Smooth muscle cell of the brain vasculature (primary cell): ENCODE measurements at places on chromosomes 1 and 21.

DNA sequence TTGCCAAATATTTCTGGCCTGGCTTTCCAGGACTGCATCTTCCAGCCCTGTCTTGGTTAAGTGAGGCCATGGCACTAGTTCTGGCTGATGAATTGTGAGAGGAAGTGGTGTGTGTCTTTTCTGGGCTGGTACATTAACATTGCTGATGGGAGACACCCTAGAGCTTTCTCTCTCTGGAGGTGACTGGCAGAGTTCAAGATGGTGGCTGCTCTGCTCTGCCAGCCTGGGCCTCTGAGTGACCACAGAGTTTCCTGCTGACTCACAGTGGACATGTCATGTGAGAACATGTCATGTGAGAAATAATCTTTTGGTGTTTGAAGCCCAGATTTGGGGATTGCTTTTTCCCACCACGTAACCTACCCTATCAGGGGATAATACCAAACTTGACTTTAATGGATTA is 218.0 kb upstream of the KIAA0040 start:
- no peak for DNase-seq

DNA sequence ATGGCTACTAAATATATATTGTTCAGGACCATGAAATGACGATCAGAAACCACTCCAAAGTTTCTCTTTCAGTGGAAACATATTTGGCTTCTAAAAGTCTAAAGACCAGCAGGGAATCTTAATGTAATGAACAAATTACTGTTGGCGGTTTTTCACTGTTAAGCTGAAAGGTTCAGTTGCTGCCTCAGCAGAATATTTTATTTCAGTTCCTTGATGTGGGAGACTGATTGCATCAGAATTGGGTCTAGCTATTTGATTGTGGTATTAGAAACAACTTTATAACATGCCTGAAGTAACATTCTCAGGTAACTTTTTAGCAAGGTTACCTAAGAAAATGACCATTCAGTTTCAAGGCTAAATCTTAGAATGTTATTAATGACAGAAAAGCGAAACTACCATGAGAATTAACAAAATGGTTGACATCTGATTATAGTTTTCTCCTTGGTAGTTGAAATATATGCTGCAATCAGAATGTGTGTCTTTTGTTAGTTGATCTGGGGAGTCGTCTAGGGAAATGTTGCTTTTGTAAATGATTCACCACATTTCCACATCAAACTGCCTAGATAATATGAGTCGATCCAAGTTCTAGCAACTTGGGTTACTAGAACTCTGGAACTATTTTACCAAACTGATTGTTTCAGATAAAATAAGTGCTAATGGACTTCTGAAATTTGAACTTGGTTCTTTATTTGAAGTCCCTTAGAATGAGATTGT is 200.4 kb downstream of the HMCN1 start:
- DNase-seq: no peak

- no peak for DNase-seq
Measured at GRCh38 chr1:42788021-42788420, 3.2 kb downstream of the TMEM269 start.

GRCh38 chr1:52973841-52974240 is 46.8 kb downstream of the SCP2 start:
- DNase-seq: no peak

DNA sequence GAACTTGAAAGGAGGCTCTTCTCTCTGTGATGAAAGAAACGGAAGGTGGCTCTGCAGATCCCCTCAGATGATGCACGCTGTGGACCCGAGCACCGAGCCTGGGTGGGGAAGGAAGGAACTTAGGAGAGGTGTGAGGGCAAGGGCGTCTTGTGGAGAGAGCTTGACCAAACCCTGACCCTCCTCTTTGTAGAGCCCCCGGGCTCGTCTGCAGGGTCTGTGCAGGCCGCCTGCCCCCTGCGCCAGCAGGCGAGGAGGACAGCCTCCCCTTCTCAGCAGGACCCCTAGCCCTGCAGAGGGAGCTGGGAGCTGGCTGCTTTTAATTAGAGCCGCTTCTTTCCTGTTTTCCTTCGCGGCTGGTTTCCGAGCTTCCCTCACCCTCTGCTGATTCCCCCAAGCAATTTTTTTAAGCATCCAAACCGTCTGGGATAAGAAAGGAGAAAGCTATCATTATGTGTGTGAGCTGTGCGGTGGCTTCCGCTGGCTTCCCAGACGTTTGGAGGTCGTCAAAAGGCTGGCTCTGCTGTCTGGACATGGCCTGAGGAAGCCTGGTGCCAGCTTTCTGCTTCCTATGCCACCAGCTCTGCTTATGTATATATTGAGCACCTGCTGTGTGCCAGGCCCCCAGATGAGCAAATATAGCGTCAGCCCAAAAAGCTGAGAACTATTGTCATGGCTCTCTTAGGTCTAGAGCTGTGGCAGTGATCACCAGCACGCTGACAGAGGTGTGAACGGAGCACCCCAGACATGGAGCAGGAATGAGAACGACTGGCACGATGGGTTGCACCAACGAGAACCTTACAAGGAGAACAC is 160.2 kb upstream of the IRF2BP2 start:
- peak; percentile 74 for DNase-seq

DNA sequence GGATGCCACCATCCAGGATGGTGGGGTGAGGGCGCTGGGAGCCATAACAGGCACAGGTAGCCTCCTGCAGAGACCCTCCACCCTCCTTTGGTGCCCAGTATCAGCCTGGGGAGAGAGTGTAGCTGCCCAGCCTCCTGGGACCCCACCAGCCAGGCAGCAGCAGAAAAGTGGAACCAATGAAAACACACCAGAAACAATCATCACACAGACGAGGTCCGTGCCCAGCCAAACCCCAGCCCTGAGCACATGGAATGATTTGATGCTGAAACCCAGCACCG is 285.1 kb downstream of the PTPRU start:
- DNase-seq: no peak

DNA sequence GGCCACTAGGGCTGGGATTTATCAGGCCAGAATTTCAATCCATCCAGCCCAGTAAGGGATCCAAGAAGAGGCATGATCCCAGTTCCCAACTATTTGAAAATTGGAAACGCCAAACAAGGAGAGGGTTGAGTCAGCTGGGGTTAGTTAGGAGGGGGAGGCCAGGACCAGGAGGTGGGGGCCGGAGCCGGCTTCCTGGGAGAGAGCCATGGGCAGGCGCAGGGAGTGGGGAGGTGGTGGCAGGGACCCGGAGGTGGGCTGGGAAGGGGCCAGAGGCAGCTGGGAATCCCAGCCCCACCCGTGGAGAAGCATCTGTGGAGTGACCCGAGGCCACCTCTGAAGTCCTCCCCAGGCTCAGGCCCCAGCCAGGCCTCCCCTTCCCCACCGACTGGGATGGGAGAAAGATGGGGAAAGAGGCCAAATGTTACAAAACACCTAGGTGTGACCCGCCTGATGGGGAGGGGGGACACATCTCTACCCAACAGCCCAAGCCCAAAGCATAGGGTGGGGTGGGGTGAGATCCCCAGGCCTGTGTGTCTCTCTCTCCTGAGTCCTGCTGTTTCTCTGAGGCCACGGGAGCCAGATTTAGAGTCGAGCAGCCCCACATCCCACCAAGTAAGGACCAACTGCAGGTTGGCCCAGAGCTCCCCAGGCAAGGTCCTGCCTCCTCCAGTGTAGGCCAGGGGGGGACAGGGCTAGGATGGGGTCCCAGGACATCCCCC is 10.1 kb downstream of the HSPG2 start:
- DNase-seq: no peak

GRCh38 chr1:18657506-18658201 is 27.0 kb downstream of the PAX7 start:
- no peak for DNase-seq

DNA sequence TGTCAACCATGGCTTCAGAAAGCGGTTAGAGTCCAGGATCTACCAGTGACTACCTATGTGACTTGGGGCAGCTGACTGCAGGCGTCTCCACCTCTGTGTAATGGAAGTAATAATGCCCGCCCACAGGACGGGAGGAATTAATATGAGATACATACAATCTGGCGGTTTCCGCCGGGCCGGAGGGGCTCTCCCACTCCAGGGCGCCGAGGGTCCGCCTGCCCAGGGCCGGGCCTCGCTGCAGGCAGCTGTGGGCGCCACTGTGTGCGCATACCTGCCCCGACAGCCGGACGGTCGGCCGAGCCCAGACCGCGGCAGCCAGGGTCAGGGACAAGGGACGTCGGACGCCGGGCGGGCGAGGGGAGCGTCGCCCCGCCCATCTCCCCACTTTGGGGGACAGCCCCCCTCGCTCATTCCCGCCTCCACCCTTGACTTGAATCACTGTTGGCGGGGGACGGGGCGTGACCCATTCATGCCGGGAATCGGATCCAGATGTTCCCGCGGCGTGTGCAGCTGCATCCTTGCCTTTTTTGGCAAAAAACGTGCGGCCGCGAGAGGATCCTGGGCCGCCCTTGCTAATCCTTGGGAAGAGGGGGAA is 6.0 kb upstream of the SF3A3 start:
- peak; percentile 85 for DNase-seq

GRCh38 chr1:39727221-39727931 is 11.3 kb upstream of the PPIE start:
- no peak for DNase-seq

DNA sequence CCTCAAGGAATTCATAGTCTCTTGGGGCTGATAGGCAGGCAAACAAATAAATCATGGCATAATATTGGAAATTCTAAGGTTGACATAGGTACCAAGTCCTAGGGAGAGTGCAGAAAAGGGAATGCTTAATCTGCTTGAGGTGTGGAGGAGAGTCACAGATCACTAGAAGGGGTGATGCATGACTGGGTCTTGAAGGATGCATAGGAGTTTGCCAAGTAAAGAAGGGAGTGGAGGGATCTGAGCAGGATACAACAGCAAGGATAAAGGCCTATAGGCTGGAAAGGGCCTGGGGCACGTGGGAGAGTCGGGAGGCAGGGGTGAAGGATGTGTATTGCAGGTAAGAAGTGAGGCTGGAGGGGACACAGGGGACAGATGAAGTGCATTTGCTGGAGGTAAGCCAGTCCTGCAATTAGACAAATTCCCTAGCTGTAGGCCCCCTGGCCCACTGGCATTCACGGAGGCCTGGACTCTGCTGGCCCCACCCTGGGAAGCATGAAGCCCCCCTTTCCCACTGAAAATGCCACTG is 15.9 kb downstream of the IGSF21 start:
- DNase-seq: no peak

DNA sequence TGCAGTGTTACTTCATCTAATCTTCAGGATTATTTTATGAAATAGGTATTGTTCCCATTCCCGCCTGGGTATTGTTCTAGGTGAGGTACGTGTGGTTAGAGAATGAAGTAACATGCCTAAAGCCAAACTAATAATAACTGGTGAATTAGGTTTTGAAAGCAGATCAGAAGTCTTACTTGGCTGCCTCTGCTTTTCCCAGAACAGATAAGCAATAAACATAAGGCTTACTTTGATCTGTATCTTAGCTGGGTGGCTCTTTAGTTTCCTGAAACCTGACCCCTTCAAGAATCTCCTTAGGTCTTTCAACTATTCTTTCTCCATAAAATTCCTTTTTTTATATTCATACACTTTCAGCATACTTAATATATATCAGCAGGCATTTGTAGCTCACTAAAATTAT is 65.3 kb downstream of the VAV3 start:
- DNase-seq: no peak

DNA sequence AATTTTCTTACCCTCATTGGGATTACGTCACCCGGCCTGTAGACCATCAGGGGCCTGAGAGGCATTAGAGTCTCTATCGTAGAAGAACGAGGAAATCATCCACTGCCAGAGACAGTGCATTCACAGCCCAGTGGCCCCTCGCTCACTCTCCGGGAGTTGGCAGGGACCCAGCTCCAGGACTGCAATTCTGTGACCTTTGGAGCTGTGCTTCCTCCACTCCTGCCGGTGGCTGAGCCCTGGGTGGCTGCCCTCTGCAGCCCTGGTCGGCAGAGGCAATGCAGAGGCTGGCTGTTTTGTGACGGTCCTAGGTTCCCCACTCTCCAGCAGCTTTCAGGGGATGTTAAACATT is 12.7 kb downstream of the SLC37A1 start:
- DNase-seq: no peak

DNA sequence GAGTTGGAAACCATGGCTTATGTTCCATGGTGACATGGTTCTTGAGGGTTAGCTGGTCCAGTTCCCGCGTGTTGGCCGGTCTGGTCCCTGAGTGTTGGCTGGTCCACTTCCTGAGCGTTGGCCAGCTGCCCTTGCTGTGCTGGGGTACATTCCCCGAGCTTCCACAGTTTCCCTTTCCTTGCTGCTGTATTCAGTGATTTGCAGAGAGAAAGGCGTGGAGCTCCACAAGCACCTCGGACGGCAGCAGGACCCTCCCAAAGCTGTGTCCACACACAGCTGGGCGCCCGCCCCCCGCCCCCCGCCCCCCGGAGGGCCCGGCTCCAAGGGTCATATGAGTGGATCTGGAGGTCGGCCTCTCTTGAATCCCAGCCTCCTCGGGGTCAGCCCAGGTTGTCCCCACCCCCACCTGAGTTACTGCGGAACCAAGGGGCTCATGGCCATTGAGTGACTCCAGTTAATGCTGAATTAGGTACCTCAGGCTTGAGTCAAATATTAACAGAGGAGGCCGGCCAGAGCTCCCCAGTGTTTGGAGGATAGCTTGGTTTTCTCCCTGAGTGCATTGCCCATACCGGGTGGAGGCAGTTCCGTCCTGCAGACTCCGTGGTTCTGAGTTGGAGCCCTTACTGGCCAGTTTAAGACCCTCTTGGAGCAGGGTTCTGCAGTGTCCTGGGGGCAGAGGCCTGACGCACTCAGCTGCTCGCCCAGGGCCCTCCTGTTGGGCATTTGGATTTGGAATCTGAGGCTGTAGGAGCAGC is 18.4 kb downstream of the COL18A1 start:
- no peak for DNase-seq

- no peak for DNase-seq
Measured at GRCh38 chr1:190226006-190226405, 251.7 kb downstream of the BRINP3 start.
